ENCODE measurements at places on chromosomes 1 and 21.

DNA sequence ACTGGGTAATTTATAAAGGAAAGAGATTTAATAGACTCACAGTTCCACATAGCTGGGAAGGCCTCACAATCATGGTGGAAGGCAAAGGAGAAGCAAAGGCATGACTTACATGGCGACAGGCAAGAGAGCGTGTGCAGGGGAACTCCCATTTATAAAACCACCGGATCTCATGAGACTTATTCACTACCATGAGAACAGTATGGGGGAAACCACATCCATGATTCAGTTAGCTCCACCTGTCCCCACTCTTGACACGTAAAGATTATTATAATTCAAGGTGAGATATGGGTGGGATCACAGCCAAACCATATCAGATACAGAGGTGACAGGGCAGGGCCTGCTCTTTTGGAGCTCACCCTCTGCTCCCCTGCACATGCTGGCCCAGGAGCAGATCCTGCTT, 31.4 kb upstream of the TMEM61 start:
- no peak for DNase-seq

GRCh38 chr1:34477632-34478141, 277.2 kb upstream of the GJB5 start:
- DNase-seq, result no peak

- no peak for DNase-seq
Observed at GRCh38 chr1:69985901-69986439, 219.4 kb downstream of the LRRC40 start.

DNA sequence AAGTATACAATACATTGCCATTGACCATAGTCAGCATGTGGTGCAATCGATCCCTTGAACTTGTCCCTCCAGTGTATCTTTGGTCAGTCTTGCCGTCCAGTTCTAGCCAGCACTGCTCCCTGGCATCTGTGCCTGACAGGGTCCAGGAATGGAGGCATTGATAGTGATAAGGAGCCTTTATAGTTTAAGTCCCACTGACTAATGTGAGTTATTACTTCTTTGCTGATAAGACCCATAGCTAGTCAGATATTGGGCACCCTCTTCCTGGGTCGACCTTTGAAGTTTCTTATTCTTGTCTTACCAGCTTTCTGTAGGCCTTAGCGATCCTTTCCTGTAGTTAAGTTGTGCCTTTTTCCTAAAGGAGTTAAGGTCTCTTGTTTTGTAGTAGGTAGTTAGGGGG, 13.0 kb downstream of the UCK2 start:
- no peak for DNase-seq

DNA sequence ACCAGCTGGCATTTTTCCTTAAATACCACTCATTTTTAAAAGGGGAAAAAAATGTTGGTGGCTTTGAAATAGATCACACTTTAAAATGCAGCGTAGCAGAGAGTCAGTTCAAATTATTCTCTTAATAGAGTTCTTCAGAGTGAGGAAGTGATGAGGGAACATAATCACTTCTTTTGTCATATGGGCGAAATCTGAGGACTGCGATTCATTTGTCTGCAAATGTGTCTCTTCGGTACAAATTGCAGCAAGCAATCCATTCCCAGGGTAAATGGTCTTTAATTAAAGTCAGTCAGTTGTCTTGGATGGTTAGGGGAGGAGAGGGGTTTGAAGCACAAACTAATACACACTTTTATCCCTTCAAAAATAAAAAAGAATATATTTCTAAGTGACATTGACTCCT, 86.0 kb upstream of the SELENON start:
- DNase-seq, result no peak

DNA sequence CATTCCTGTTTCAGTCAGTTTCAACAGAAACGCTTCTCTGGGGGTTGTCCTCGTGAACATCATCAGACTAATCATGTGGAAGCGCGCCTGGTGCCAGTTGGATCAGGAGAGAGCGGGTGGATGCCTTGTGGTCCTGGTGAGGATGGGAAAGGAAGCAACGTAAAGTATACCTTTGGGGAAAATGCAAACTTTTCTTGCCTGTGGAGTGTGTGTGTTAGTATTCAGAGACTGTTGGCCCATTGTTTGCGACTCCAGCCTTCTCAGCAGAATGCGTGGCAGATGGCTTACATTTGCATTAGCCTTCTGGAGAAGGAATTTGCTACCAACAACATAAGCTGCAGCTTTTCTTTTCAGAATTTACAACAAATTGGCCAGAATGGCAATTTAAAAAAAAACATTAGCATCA, 173.9 kb downstream of the RWDD3 start:
- no peak for DNase-seq

- DNase-seq, result no peak
Observed at GRCh38 chr1:185680453-185680852, 53.7 kb upstream of the HMCN1 start.

GRCh38 chr1:51071291-51072042, 30.6 kb upstream of the C1orf185 start:
- no peak for DNase-seq

DNA sequence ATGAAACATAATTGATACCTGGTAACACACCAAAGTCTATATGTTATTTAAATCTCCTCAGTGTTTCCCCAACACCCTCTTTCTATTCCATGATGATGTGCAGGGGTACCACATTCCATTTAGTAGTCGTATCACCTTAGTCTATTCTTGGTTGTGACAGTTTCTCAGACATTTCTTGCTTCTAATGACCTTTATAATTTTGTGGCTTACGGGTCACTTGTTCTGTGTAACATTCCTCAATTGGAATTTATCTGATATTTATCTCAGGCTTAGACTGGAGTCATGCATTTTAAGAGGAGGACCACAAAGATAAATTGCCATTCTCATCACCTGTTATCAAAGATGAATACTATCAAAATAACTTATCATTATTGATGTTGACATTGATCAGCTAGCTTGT, 679.6 kb downstream of the USP25 start:
- DNase-seq, result no peak

DNA sequence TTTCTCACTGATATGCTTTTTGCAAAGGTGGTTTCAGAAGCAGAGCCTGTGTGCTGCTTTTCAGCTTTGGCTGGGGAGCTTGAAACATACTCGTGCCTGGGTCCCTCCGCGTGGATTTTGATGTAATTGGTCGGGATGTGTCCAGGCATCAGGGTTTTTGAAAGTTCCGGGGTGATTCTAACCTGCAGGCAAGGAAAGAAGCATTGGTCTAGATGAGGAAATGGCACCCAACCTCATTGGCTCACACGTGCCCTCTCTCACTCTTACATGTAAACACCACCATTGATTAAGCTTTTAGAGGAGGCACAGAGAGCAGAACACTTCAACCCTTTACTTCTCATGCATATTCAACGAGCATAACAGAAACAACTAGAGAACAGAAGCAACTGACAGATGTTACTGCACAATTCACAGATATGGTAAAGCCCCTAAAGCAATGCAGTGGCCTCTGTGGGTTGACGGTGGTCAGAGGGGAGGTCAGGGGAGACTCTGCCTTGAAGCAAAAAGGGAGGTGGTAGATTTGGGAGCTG, 112.1 kb downstream of the TLR5 start:
- no peak for DNase-seq

GRCh38 chr21:32645261-32646182, 33.3 kb upstream of the CFAP298 start:
- no peak for DNase-seq
